ENCODE measurements at places on chromosomes 4 and X.

- DNase-seq: no peak
Measured at GRCh38 chrX:68415316-68415715, 18.0 kb downstream of the OPHN1 start.

- DNase-seq: no peak
Measured at GRCh38 chrX:31240982-31241381, 169.1 kb upstream of the FTHL17 start.

- no peak for DNase-seq
Measured at GRCh38 chrX:51894697-51895336, 1.4 kb downstream of the MAGED1 start.

DNA sequence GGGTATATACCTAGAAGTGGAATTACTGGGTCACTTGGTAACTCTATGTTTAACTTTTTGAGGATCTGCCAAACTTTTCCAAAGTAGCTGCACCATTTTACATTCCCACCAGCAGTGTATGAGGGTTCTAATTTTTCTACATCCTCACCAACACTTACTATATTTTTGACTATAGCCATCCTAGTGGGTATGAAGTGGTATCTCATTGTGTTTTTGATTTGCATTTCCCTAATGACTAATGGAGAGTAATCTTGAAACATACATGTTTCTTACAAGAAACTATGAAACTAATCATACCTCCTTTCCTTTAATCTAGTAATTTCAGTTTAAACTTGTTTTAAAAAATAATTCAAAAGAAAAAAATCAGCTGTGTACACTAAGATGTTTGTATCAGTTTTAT, 17.9 kb downstream of the BCLAF3 start:
- DNase-seq: no peak

DNA sequence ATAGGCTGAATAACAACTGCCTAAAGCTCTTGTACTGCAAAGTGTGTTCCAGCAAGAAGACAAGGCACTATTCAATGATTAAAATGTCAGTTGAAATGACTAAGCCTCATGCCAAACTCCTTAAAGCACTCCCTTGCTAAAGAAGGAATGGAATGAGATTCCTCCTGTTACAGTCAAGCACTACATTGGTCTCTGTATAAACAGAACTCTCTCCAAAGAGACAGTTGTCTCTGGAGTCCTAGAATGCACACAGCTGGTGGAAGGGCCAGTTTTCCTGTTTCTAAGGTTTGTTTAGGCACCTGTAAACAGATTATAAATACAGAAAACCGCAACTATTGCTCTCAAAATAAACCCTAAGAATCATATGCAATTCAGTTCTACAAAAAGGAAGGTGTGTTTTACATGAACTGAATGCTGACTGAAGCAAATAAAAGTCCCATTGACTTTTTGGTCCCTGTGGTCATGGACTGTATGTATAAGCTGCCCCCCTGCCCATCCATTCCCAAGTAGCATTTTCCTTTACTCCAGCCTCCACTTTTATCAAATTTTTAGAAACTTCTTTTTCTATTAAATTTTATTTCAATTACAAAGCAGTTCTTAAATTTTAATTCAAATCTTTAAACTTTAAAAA, 47.0 kb downstream of the FAT1 start:
- DNase-seq: peak; percentile 76

DNA sequence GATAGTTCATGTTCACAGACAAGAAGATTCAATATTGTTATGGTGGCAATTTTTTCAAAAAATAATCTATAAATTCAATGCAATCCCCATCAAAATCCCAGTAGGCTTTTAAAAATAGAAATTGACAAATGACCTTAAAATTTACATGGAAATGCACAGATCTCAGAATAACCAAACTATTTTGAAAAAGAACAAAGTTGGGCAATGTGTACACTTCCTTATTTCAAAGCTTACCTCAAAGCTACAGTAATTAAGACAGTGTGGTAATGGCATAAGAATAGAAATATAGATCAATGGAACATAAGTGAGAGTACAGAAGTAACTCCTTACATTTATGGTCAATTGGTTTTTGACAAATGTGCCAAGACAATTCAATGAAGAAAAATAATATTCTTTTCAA, 39.0 kb downstream of the FRMD7 start:
- no peak for DNase-seq

DNA sequence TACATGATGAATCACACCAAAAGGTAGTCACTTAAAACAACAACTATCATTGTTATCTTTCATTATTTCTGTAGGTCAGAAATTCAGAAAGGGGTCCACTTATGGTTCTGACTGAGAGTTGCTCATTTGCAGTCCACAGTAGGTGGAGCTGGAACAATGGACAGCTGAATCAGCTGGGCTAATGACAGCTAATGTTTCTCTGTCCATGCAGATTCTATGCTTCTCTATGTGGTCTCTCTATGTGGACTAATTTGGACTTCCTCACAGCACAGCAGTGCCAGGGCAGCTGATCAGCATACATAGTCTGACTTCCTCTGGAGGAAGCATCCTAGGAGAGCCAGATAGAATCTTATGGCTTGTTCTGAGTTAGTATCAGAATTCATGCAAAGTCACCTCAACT, 131.7 kb upstream of the INTU start:
- no peak for DNase-seq

DNA sequence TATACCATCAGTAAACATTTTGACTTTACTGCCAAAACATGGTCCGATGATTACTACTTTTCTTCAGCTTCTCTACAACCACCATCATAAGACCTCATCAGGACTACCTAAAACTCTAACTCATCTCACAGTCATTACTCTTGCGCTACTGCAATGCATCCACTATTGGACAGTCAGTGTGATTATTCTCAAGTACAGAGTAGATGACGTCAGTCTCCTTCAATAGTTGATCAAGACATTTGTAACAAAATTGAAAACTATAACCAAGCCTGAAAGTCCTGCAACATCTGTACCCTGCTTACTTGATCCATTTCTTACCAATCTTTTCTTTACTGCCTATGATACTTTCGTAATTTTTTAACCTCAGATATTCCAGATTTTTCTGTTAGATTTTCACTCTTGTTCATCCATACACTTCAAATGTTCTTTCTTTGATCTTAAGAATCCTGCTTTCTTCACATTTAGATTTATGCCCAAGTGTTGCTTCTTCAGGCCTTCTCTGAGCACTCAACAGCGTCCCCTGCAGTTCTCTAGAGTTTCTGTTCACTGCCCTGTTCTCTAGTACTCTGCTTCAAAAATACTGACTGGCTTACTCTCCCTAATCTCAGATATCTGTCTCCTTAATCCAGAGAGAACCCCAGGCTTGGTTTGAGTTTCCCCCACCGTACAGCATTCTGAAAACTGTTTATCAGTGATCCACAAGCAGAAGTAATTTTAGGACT, 1517.6 kb downstream of the STIM2 start:
- DNase-seq: no peak

- DNase-seq: peak; percentile 40
Measured at GRCh38 chr4:39975488-39976089, 2.1 kb downstream of the PDS5A start.

GRCh38 chrX:21503593-21503992, 129.4 kb downstream of the CNKSR2 start:
- DNase-seq: no peak

- DNase-seq: no peak
Measured at GRCh38 chr4:87108142-87108546, 112.3 kb downstream of the KLHL8 start.

GRCh38 chrX:103477496-103477895, 41.8 kb downstream of the RAB40A start:
- no peak for DNase-seq

GRCh38 chr4:7967063-7967440, 27.4 kb upstream of the AFAP1 start:
- DNase-seq: no peak

DNA sequence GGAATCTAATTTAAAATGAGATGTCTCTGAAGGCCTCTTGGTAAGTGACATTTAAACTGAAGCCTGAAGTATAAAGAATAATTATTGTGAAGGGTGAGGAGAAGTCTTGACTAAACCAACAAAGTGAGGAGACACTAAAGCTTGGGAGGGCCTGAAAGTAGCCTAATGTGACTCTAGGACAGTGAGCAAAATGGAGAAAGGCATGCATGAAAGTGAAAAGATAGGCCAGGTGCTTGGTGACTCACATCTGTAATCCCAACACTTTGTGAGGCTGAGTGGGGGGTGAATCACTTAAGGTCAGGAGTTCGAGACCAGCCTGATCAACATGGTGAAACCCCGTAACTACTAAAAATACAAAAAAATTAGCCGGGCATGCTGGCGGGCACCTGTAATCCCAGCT, 46.9 kb upstream of the SMARCAD1 start:
- no peak for DNase-seq

GRCh38 chrX:75746891-75747639, 38.0 kb downstream of the MAGEE2 start:
- DNase-seq: no peak

DNA sequence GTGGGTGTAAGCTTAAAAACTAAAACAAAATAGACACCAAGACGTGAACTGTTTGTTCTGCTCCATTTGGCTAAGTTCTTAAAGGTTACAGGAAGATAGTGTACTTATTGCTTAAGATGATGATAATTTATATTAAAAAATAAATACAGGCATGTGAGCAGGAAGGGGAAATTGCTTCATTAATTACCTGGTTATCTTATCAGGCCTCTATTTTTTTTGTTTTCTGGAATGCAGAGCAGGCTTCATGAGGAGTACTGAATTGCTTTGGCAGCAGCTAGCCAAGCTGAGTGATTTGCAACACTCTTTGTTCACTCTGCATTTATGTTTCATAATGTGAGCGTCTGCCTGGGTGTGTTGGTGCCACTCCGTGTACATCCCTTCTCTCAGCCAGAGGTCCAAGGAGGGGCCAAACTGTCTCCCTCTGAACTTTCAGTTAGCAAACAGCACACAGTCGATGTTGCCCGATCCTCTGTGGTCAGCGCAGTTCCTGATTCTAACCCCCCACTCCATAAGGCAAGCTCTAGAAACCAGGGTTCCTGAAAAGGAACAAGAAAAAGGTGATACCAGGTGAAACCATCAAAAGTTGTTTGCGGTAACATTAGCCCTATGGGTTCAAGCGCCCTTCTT, 348.2 kb downstream of the SPRY1 start:
- no peak for DNase-seq

- no peak for DNase-seq
Measured at GRCh38 chrX:17476411-17476810, 101.4 kb downstream of the NHS start.

DNA sequence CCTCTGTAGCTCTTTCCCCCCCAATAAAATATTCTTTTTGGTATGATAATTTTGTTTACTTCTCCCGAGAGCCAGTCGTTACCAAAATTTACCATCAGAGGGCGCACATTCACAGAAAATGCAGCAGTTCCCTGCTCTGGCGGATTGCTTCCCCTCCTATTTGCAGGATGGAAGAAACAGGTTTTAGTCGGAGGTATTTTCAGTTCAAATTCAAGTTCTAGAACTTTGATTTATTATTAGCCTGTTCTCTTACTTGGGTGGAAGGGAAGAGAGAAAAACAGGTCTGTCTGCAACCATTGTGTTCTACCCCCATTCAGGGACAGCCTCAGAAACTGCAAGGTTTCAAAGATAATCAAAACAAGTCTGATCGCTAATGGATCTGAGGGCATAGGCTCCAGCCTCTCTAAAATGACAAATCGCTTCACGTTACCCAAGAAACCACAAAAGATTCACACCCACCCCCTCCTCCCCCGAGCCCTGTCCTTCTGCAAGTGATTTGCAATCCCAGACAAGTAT, 263.8 kb upstream of the RPS6KA3 start:
- no peak for DNase-seq

DNA sequence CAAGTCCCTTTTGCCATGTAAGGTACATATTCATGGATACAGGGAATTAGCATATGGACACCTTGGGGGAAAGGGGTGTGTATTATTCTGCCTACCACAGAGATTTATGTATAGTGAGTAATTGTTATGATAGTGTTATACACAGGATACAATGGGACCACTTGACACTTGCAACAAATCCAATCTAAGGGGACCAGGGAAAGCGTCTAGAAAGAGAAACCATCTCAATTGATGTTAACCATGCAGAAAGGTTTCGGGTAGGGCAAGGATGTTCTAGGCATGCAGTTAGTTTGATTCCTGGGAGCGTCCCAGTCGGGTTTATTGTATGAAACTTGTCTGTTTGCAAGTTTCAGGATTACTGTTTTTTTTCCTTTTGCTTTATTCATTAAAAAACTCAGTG, 34.2 kb downstream of the MMRN1 start:
- DNase-seq: no peak

DNA sequence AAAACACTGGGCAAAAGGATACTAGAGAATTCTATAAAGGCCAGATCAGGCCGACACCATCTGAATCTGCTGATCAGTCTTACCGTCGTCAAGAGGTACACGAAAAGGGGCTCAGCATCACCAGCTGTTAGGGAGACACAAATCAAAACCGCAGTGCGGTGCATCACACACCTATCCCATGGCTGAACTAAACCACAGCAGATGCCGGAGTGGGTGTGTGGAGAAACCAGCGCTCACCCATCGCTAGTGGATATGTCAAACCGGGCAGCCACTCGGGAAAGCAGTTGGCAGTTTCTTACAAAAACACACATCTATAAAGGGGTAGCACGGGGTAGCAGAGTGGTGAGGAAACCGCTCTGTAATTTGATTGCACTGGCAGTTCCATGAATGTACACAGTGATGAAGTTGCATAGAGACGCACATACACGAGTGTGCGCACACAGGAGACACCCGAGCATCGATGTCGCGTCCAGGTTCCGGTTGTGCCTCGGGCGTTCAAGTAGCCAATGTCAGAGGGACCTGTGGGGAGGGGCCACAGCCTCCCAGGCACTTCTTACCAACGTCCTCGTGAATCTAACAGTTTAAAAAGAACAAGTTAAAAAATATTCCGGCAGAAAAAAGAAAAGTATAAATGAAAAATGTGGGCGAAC, 23.1 kb upstream of the CCNQ start:
- DNase-seq: no peak

- DNase-seq: no peak
Measured at GRCh38 chrX:1531096-1531890, 5.7 kb downstream of the P2RY8 start.

All from skeletal muscle cell (primary cell).